ENCODE measurements at places on chromosomes 1 and 21. TPM values are rescaled to one million over a fixed set of nuclear protein-coding genes. Genes with fewer than 3 reads are reported as not detected.

The FAM163A gene
- not detected for total RNA-seq

The GRHL3 gene
- not detected for total RNA-seq

The PLA2G2C gene
- total RNA-seq: 0.33 TPM

- no peak for DNase-seq
Measured at GRCh38 chr1:55068638-55069037, 29.3 kb downstream of the PCSK9 start.

- DNase-seq: no peak
Measured at GRCh38 chr1:235102993-235103411, 25.6 kb downstream of the TOMM20 start.

DNA sequence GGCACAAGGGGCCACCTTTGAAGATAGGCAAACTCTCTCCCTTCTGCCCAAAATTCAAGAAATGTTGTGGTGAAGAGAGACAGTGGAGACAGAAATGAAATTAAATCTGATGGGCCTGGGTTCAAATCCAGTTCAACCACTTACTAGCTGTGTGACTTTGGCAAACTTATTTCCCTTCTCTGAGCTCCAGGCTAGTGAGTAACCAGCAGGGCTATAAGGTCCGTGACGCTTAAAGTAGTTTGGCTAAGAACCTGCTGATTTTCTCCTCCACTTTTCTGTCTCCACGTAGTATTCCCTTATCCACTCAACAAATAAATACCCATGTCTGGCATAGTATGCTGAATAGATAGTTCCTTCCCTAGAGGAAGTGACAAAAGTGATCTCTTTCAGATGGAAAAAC is 1.9 kb downstream of the SLC2A1 start:
- no peak for DNase-seq

- no peak for DNase-seq
Measured at GRCh38 chr1:53369761-53370160, 41.9 kb upstream of the LRP8 start.

DNA sequence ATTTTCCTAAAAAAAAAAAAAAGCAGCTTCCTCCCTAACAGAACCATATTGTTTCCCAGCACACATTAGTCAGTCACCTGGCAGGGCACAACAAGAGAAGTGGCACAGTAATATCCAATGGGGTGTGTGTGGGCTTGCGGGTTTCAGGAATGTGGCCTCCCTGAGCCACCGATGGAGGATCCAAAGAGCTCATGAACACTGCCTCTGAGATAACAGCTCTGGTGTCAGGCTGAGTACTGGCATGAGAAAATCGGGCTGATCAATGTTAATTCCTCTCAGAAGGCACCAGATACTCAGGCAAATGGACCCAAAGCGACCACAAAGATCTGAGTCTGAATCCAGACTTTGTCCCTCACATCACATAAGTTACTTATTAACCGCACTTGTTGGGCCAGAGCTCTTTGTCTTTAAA is 2.2 kb upstream of the LYPD8 start:
- DNase-seq: no peak

DNA sequence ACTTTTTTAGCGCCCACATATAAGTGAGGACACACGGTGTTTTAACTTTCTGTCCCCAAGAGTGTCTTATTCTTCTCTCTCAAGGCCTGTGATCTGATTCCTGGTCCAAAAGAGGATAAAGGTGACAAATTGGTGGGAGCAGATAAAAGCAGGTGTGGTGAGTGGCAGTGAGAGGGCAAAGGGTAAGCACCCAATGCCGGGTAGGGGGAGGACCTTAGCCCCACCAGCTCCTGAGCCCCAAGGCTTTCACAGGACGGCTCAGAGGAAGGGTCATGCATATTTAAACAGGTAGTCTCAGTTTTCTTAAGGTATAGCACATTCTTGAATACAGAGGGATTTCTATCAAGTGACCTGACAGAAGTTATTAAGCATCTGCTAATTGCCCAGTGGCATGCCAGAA is 19.6 kb downstream of the LBR start:
- no peak for DNase-seq

DNA sequence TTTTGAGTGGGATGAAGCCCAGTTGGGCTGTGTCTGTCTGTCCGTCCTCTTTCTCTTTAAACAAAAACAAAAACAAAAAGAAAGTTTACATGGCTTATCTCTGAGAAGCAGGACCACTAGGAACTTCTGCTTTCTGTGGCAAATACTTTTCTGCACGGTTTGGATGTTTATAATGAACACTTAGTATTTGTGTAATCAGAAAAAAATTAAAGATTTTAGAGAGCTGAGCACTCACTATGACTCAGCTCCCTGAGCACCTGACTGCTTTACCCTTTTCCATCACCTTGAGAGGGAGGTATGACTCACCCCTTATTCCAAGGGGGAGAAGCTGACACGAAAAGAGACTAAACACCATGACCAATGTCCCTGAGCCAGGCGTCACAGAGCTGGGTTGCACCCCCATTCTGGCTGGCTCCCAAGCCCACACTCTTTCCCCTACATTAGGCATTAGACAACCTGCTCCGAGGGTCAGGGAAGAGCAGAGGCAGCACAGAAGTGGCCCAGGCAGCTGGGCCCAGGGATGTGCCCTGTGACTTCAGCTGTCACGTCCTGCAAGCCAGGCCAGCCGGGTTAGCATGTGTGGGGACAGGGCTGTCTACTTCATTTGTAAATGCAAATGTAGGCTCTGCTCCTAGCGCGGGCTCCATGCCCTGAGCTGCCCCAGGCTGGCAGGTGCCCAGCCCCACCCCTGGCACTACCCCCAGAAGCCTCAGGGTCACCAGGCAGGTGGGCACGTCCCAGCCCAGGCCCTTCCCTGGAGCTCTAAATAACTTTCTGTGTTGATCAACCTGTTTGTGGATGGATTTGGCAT is 30.4 kb downstream of the RAP1GAP start:
- DNase-seq: peak; percentile 67

- DNase-seq: no peak
Measured at GRCh38 chr1:242530761-242531160, 6.3 kb upstream of the PLD5 start.

GRCh38 chr1:171296897-171297296 is 17.1 kb upstream of the FMO4 start:
- DNase-seq: no peak

DNA sequence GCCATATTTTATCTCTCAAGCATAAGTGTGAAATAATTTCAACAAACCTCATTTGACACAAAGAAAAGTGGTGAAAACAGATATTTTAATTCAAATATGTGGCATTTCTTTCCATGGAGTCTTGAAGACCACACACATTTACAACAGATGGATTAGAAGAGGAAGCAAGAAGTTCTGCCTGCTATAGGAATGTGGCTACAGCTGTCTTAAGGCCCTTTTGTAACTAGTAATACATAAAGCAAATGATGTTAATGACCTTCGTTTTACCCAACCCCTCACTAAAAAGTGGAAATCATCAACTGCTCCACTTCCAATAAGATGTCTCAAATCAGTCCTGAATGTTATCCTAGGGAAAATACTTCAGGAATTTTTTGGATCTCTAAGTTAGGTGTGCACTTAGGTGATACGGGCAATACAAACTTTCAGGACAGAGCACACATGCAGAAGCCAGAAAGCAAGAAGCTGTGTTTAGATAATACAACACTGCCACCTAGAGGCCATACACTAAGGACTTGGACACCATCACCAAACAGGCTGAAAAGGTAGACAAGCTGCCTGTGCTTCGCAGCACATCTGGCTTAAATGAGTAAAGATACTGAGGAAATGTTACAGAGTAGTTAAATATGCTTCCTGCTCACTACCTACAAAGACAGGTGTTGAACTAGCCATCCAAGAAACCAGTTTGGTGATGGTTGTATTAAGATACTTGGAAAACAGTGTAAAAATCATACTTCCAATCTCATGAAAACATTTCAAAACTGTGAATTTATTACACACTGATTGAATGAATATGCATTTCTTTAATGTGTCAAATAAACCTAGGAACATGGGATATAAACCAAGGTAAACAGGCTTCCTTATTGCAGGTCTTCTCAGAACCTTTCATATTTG is 24.4 kb downstream of the RRAGC start:
- no peak for DNase-seq

DNA sequence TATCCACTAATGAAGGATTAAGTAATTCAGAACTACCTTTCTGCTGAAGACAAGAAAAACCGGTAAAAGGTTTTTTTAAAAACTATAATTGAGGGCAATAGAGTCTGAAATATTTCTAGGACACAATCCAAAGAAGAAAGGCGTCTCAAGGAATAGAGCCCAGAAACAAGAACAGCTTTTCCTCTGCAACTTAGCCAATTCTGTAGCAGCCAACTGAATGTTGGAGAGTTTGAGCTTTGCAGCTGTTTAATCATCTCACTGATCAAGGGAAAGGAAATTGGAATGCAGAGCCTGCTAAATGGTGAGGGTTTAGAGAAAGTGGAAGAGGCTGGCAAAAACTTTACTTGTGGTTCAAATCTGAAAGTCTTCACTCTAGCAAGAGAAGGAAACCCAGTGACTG is 818.9 kb downstream of the KCNT2 start:
- DNase-seq: no peak

DNA sequence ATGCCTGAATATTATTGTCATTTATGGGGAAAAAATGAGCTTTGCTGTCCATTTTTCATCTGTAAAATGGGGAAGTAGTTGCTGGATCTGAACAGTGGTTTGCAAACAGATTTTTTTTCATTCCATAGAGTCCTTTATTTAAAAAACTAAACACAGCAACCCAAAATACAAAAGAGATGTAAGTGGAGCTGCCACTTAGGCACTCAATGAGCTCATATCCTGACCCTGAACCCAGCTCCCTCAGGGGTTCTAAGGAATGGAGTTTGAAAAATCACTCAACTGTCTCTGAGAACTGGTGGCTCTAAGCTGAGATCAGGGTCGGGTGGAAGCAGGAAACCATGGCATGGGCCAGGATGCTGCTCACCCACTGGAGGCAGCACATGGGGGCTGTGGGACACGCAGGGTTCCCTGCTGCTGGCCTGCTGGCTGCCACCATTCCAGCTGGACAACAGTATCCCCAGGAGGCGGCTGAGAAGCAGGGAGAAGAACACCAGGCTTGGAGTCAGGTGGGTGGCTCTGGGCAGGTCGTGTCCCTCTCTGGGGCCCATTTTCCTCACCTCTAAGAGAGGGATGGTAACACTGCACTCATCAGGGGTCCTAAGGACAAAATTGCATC is 9.6 kb upstream of the ECE1 start:
- DNase-seq: no peak

- no peak for DNase-seq
Measured at GRCh38 chr1:175750366-175751071, 7.1 kb upstream of the TNR start.

DNA sequence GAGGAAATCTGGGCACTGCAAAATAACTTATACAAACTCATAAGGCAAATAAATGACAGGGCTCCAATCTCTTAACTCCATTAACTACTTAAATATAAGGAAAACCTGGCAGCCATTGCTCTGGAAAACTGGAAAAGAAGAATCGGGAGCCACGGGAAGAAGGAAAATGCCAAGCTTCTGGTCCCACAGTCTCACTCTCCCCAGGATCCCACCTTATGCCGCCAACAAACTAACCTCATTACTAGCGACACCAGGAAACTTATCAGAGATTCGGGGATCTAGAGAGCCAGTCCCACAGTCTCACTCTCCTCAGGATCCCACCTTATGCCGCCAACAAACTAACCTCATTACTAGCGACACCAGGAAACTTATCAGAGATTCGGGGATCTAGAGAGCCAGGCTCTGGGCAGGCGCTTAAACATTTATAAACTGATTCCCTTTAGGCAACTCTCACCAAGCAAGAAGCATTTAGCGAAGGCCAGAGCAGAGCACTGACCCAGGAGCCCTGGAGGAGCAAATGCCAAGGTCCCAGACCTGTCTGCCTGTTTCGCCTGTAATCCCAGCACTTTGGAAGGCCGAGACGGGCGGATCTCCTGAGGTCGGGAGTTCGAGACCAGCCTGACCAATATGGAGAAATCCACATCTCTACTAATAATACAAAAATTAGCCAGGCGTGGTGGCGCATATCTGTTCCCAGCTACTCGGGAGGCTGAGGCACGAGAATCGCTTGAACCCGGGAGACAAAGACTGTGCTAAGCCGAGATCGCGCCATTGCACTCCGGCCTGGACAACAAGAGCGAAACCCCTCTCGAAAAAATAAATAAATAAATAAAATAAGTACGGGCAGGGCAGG is 720 bp downstream of the PSMB2 start:
- DNase-seq: no peak

- DNase-seq: no peak
Measured at GRCh38 chr1:209607795-209608178, 24.3 kb downstream of the CAMK1G start.

GRCh38 chr1:148158341-148159003 is 6.4 kb upstream of the NBPF11 start:
- no peak for DNase-seq

All from breast epithelium (tissue), 4 donors.